ENCODE measurements at places on chromosomes 2 and 18.

DNA sequence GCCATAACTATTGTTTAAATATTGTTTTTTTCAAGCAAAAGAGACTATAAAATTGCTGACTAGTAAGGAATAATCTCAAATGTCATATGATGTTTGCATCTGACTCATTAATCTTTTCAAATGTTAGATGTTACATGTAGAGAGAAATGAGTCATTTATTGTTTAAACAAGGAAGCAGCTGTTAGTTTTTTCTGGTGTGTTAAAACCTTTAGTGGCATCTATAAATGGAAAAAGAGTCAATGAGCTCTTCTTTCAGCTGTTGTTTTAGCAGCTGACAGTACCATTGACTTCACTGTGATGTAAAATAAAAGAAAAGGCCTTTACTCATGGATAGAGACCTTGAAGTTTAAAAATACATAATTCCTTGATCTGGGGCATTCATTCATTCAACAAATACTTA is 1.8 kb upstream of the KLHL41 start:
- DNase-seq = no peak

GRCh38 chr18:62372156-62372555 is 47.0 kb downstream of the TNFRSF11A start:
- no peak for DNase-seq

- no peak for DNase-seq
These were observed 86.4 kb upstream of the SPRED2 start for GRCh38 chr2:65518751-65519150.

DNA sequence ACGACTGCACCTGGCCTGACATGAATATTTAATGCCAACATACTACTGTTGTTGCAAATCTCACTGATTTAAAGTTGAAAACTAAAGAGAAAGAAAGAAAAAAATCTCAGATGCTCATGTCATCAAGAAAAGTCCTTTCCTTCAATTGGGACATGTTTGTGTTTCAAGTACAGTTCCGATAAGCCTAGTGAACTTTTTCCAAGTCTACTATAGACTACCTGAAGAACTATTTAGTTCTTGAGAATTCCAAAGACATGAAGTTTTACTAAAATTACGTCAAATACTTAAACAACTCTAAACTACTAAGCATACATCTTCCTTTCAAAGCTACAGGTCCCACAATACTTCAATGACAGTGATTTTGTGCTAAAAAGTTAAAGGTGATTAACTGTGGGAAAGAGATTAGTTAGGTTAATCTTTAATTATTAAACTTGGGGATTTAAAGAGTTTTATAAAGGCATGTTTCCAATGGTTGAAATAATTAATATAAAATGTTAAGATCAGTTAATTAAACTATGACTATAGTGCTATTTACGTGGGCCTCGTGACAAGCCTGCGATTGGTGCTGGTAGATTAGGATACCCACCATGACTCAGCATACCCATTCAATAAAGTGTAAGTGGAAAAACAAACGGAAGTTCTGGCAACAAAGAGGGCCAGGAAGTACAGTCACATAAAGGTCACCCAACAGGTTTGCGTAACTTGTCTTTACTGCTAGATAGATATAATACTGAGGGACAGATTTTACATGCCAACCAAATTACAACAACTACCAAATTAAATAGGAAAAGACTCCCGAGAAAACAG is 55.5 kb downstream of the SEPTIN10 start:
- no peak for DNase-seq

GRCh38 chr2:86396291-86396785 is 44.8 kb upstream of the KDM3A start:
- no peak for DNase-seq

Data from left ventricle myocardium inferior (tissue), 1 donor.